Tibial artery (tissue), 4 donors: ENCODE measurements at places on chromosomes 7 and 10.

GRCh38 chr10:93462371-93462770 is 19.8 kb downstream of the MYOF start:
- no peak for DNase-seq

- no peak for DNase-seq
Observed at GRCh38 chr10:31353574-31353973, 34.6 kb downstream of the ZEB1 start.

- no peak for DNase-seq
Observed at GRCh38 chr10:62895063-62895462, 78.9 kb upstream of the EGR2 start.

DNA sequence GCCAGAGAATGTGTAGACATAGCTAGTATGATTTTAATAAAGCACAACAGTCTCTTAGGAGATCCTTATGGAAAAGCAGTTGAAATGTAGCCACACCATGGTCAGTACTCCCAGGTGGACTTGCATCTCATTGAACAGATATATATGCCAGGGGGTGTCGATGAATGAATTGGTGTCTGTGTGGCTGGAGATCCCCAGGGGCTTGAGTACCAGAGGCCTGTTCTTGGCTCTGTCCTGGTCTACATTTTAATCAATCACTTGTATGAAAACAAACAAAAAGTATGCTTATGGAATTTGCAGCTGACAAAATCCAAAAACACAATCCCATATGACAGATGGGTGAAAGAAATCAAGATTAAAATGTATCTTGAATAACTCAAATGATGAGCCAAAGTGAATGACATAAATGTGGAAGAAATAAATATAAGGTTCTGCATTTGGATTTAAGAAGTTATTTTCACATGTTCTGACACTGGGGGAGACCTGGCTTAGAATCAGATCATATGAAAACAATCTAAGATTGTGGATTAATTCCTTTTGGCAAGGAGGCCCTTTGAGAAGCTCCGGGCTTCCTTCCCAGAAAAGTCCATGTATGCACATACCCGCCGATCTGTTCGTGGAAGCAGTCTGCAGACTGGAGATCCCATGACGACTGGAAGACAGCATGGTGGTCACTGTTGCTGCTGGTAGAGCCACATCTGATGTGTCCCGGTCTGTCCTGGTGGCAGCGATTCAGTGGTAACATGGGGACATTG is 15.6 kb downstream of the CLEC2L start:
- no peak for DNase-seq

GRCh38 chr7:99314504-99314903 is 11.2 kb upstream of the ARPC1A start:
- no peak for DNase-seq

GRCh38 chr10:1966712-1967376 is 229.5 kb upstream of the ADARB2 start:
- no peak for DNase-seq

DNA sequence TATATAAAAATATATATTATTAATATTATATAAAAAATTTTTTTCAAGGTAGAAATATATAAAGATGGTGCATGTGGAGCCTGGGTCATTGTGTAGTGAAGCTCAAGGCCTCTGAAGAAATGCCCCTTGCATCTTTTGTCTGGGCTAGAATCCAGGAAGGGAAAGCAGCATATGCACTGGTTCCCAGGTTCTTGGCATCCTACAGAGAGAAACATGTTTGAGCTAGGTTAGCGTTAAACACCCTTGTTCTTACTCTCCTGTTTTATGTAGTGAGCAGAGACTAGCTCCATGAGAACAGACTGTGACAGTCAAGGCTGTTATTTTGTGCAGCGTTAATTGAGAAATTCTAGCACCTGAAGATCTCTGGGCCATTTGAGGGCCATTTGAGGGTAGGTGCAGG is 116.1 kb downstream of the POM121L12 start:
- no peak for DNase-seq

- peak; percentile 53 for DNase-seq
Observed at GRCh38 chr10:102514487-102515311, 10.9 kb downstream of the SUFU start.

- no peak for DNase-seq
Observed at GRCh38 chr7:138886501-138886917, 88.5 kb upstream of the ATP6V0A4 start.

DNA sequence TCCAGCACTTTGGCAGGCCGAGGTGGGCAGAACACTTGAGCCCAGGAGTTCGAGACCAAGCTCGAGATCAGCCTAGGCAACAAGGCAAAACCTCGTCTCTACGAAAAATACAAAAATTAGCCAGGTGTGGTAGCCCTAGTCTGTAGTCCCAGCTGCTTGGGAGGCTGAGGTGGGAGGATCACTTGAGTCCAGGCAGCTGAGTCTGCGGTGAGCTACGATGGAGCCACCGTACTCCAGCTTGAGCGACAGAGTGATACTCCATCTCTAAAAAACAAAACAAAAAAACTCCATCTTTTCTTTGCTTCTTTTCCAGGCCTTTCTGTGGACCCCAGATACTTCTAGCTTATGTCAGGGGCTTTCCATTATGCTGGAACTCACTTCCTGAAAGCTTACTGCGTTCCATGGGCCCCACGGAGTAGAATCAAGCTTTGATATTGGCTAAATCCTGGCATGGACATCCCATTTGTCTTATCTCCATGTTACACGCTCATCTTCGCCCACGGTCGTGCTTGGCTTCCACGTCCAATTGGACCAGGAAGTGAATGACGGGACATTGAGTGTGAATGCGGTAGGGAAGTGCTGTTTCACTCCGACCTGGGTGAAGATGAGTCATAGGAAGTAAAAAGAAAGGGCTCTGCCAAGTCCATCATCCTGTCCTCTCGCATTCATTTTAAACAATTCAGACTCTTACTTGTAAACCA is 45.7 kb downstream of the FAM171A1 start:
- peak; percentile 35 for DNase-seq

- DNase-seq = no peak
Observed at GRCh38 chr10:126222736-126223511, 165.4 kb downstream of the ADAM12 start.

GRCh38 chr10:108901781-108902618 is 1021.3 kb downstream of the XPNPEP1 start:
- no peak for DNase-seq

- DNase-seq = no peak
Observed at GRCh38 chr7:96729820-96730219, 20.2 kb upstream of the SEM1 start.

- DNase-seq = no peak
Observed at GRCh38 chr10:62870866-62871265, 54.7 kb upstream of the EGR2 start.
